ENCODE measurements at places on chromosomes 16 and 17. TPM values are rescaled to one million over a fixed set of nuclear protein-coding genes. Genes with fewer than 3 reads are reported as not detected.

CAPNS2 gene
- total RNA-seq: 0.28 TPM

HAS3 gene
- total RNA-seq: 5.6 TPM

YBX2 gene
- not detected for total RNA-seq

MMP25 gene
- total RNA-seq: not detected

MFAP4 gene
- total RNA-seq: 0.38 TPM

PEMT gene
- 22.0 TPM for total RNA-seq

MYH13 gene
- not detected for total RNA-seq

WFIKKN1 gene
- total RNA-seq: under 0.01 TPM

PRR15L gene
- not detected for total RNA-seq

ABR gene
- 43.7 TPM for total RNA-seq

LDHD gene
- total RNA-seq: 4.2 TPM

ADAD2 gene
- total RNA-seq: not detected

TEKT1 gene
- total RNA-seq: not detected

SRL gene
- total RNA-seq: 0.38 TPM

TLCD3B gene
- 0.19 TPM for total RNA-seq

USP36 gene
- 14.1 TPM for total RNA-seq

EVPLL gene
- total RNA-seq: not detected

CRYM gene
- 0.28 TPM for total RNA-seq

CCL1 gene
- not detected for total RNA-seq

C17orf78 gene
- not detected for total RNA-seq

NXPH3 gene
- 0.38 TPM for total RNA-seq

PRRT2 gene
- 0.58 TPM for total RNA-seq

ITGAD gene
- not detected for total RNA-seq

CRISPLD2 gene
- total RNA-seq: 3.3 TPM

PPL gene
- total RNA-seq: 1.5 TPM

GLIS2 gene
- total RNA-seq: 1.7 TPM

ARMC5 gene
- total RNA-seq: 8.4 TPM

RMI2 gene
- 4.5 TPM for total RNA-seq

ZP2 gene
- total RNA-seq: not detected

CISD3 gene
- total RNA-seq: 11.1 TPM

MMP28 gene
- total RNA-seq: 0.38 TPM

IRX6 gene
- not detected for total RNA-seq

IGSF6 gene
- total RNA-seq: not detected

CFAP52 gene
- total RNA-seq: 1.4 TPM

AOC3 gene
- total RNA-seq: under 0.01 TPM

SLC6A2 gene
- total RNA-seq: not detected

TPSB2 gene
- total RNA-seq: not detected

RCVRN gene
- not detected for total RNA-seq

HSD17B1 gene
- total RNA-seq: 8.6 TPM

ADAP2 gene
- total RNA-seq: 7.9 TPM

GINS3 gene
- 1.4 TPM for total RNA-seq

SDK2 gene
- 0.28 TPM for total RNA-seq

INCA1 gene
- total RNA-seq: 0.28 TPM

DNAH2 gene
- total RNA-seq: 0.56 TPM

GDPD3 gene
- 0.77 TPM for total RNA-seq

ZNF646 gene
- total RNA-seq: 14.6 TPM

KRT39 gene
- total RNA-seq: 0.28 TPM
